Cardiac fibroblast (primary cell): ENCODE measurements at places on chromosomes 2 and 18.

GRCh38 chr2:159209341-159210306 lies 76.9 kb downstream of the WDSUB1 start:
- DNase-seq, result no peak

DNA sequence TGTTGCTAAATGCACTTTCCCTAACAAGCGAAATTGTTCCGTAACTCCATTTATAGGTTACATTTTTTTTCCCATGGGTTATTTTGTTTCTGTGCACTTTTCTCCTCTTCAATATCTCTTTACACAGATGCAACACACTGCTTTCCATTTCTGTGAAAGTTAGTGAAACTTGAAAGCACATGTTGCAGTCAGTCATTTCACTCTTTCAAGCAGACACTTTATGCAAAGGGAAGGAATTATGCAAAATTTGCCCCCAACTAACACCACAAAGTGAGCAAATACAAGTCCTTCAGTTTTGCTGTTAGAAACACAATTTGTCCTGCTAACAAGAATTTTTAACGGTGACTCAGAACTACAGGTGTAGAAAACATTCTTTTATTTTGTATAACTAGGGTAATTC lies 124.8 kb downstream of the PTH2R start:
- DNase-seq, result no peak

DNA sequence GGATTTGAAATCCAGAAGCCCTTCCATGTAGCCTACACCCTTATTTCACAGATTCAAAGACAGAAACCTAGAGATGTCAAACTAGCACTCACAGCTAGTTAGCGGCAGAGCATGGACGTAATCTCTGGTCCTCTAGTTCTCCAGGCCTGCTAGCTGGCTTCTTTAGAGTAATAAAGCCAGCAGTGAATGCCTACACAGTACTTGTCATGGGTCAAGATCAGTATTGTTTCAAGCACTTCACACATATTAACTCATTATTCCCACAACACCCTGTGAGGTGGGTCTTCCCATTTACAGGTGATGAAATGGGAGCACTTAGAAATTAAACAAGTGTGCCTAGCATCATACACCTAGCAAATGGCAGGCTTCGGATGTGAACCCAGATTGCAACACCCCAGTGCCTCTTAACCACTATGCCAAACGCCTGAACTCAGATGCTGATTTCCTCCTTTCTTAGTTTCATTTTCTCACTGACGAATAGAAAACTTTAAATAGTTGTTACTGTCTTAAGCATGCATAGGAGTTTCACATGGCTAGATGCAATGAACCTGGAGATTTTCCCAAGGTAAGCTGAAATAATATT lies 14.5 kb upstream of the ZBTB14 start:
- no peak for DNase-seq

DNA sequence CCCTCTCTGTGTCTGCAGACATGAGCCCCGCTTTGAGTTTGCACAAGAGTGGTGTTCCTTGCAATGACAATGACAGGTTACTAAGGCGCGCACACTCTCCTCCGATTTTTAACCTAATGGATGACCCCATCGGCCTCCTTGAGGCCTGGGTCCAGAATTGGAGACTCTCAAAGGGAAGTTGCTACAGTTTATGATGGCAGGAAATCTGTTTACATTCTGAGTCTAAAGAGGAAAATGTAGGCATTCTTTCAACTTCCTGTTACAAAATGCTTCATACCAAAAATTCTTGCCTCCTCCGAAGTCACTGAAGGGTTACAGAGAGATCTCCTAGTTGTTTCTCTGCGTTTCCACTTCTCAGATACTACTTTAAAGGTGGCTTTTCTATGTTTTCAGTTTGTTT lies 225.3 kb upstream of the AGAP1 start:
- peak; percentile 79 for DNase-seq

GRCh38 chr18:52377094-52377493 lies 37.1 kb downstream of the DCC start:
- DNase-seq, result no peak

GRCh38 chr2:152413228-152414030 lies 78.5 kb downstream of the FMNL2 start:
- no peak for DNase-seq

DNA sequence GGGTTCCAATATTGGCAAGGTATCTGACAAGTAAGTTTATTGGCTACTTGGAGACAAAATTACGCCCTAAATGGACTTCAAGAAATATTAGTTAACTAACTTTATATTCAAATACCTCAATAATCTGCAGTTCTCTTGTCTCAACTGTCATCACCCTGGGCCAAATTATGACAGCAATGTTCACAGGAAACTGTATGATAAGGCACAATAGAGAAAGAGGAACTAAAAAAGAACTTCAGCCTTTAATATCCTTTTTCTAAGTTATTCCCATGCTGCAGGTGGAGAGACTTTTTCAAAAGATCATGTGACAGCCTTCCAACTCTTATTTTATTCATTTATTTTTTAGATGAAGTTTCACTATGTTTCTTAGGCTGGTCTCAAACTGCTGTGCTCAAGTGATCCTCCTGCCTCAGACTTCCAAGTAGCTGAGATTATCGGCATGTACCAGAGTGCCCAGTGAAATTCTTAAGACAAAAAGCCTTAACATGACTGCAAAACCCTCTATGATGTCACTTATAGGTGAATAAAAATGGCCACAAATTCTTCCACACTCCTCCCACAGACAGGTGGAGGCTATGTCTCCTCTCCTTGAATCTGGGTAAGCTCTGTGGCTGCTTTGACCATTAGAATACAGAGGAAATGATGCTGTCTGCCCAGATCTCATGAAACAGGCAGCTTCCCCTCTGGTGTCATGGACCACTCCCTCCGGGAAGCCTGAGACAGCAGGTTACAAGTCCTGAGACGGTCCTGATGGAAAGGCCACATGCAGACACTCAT lies 211.0 kb downstream of the TGIF1 start:
- DNase-seq, result peak; percentile 28

DNA sequence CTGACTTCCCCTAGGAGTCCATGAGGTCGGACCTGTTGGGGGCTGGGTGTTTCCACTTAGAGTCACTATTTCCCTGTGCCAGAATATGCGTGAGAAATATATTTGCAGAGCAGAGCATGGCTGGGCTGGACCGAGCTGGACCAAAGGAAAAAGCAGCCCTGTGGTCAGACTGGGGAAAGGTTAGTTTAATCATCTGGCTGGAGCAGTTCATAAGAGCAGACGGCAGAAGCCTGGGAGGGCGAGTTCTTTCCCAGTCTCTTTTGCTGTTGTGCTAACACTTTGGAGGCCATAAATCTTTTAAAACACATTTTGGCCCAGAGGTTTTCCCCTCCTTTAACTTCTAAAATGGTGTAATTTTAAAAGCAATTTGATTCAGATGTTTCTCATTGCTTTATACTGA lies 66.5 kb downstream of the GLI2 start:
- no peak for DNase-seq

DNA sequence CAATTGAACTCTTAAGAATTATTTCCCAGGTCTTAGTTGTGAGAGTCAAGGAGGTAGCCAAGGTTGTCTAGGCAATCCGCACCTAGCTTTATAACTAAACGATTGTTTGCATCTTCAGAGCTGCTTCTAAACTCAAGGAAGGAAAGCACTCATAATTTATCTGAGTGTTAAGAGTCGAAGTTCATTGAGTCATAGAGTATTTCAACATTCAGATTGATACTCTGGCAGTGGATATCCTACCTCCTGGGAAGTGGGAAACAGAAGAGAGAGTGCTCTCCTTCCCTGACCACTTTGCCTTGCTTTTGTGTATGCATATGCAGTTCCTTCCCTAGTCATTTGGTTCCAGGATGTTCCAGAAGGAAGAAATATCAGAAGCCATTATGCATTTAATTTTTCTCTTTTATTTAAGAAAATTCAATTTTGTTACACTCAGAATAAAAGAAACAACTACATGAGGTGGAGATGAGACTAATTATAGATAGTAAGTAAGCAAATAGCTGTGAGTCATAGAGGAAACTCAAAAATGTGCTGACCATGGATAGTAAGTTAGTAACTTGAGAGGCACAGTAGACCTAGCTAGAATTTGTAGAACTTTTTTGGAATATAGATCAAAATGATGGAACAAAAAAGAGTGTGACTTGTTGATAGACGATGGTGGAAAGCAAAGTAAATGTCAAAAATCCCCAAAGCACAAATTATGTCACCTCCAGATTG lies 35.4 kb upstream of the FSHR start:
- no peak for DNase-seq

GRCh38 chr2:226725126-226725860 lies 74.3 kb downstream of the IRS1 start:
- DNase-seq, result no peak

DNA sequence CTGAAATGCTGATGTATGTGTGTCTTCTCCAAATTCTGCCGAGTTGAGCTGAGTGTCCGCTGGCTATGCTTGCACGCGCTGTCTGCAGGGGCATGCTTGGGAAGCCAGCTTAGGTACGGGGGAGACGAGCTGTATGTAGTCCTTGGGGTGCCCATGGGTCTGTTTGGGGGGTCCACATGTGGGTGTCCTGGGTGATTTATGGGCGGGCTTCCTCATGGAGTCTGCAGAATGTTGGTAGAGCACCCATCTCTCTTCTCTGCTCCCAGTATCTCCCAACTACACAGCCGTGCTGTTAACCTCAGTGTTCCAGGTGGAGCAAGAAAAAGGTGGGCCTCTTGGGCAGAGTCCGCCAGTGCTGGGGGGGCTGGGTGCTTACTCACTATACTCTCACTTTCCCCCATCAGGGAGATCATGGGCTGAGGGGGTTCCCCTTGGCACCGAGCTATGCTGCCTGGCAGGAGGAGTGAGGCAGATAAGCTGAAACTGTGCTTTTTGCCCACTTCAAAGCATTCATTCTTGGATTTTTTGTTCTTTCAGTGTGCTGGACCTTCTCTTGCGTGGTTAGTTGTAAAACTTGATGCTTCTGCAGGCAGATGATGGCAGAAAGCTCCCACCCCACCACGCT lies 128.2 kb upstream of the ALKAL2 start:
- DNase-seq, result no peak

GRCh38 chr18:48806551-48807261 lies 144.1 kb downstream of the SMAD7 start:
- DNase-seq, result no peak

DNA sequence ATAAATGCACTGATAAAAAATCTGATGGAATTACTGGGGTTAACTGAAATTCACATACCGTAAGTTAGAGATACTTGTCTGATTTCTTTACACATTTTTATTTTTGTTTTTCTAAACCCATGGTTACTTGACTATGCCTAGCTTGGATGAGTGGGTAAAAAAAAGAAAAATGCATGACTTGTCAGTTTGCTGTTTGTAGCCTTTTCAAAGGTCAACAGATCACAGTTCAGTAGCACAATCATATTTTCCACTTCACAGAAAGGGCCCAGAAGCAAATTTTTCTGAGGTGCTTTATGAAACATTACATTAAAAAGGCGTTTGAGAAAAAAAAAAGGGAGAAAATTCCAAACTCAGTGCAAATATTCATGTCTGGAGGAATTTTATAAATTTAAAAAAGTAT lies 16.4 kb downstream of the SLC16A14 start:
- peak; percentile 21 for DNase-seq
